ENCODE measurements at places on chromosomes 1 and 21. TPM values are rescaled to one million over a fixed set of nuclear protein-coding genes. Genes with fewer than 3 reads are reported as not detected.
A peak's percentile ranks its signal among the peaks of the same experiment; 100 is the strongest.

DNA sequence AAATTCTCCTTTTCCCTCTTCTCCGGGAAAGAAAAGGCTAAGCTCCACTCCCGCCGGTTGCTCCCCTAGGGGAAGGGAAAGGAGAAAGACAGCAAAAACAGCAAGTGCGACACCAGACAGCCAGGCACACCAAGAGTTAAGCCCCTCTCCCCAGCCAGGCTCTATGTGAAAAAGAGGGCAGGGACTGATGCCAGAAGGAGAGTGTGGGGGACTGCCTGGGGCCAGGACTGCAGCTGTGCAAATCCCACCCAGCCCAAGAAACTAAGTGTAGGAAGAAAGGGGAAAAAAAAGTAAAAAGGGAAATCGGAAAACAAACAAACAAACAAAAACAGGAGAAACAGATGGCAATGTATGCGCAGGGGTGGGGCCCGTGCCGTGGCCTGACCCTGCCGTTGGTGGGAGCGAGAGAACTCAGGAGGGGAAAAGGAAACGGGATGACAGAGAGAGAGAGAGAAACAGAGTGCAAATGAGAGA, 27.7 kb upstream of the FMO1 start:
- DNase-seq = no peak

DNA sequence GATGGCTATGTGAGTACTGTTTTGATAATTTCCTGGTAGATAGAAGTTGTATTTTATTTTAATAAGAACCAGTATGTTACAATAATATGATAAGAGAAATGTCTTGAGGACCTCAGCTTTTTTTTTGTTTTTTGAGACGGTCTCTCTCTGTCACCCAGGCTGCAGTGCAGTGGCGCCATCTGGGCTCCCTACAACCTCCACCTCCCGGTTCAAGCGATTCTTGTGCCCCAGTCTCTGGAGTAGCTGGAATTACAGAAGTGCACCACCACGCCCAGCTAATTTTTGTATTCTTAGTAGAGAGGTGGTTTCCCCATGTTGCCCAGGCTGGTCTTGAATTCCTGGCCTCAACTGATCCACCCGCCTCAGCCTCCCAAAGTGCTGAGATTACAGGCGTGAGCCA, 968.1 kb upstream of the ADGRL4 start:
- no peak for DNase-seq

GRCh38 chr1:174769961-174770549, 229.7 kb upstream of the CACYBP start:
- no peak for DNase-seq

- no peak for DNase-seq
Observed at GRCh38 chr1:51058858-51059257, 43.2 kb upstream of the C1orf185 start.

GRCh38 chr1:61287734-61288133, 205.4 kb downstream of the NFIA start:
- DNase-seq = no peak

DNA sequence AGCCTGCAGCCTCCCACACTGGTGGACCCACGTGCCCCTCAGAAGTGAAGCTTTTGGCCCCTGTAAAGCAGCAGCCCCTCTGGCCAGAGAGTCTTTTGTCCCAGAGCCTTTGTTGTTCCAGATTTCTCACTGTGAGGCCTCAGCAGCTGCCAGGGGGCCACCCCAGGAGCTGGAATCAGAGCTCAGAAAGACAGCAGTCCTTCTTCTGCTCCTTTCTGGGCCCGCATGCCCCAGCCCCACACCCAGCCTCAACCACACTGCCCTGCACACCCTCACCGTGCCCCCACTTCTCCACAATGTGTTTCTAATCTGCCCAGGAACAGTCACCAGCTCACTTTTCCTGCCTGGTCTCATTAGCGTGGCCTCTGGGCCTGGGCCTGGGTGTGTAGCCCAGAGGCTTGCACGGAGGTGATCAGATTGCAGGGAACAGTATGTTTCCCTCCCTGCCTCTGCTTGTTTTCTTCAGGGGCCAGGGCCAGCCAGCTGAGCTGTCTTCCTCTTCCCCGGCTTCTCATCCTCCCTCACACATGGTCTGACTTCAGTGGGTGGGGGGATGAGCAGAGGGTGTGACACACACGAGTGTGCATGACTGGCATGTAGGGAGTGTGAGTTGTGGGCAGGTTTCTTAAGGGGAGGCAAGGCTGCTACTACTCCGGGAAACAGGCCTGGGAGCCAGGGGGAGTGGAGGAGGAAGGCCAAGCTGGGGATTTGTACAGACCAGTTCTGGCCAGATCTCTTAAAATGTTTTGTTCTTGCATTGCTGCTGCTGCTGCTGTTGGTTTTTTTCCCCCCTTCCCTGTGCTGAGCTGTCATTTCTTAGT, 82.5 kb upstream of the ZNF648 start:
- DNase-seq = peak; percentile 85

- no peak for DNase-seq
Observed at GRCh38 chr1:50333595-50333974, 89.7 kb downstream of the DMRTA2 start.

- no peak for DNase-seq
Observed at GRCh38 chr1:202835548-202836072, 24.9 kb downstream of the PCAT6 start.

GRCh38 chr1:222818171-222818570, 3.3 kb downstream of the DISP1 start:
- DNase-seq = no peak

GRCh38 chr1:13825033-13825432, 125.0 kb downstream of the PRDM2 start:
- DNase-seq = no peak

DNA sequence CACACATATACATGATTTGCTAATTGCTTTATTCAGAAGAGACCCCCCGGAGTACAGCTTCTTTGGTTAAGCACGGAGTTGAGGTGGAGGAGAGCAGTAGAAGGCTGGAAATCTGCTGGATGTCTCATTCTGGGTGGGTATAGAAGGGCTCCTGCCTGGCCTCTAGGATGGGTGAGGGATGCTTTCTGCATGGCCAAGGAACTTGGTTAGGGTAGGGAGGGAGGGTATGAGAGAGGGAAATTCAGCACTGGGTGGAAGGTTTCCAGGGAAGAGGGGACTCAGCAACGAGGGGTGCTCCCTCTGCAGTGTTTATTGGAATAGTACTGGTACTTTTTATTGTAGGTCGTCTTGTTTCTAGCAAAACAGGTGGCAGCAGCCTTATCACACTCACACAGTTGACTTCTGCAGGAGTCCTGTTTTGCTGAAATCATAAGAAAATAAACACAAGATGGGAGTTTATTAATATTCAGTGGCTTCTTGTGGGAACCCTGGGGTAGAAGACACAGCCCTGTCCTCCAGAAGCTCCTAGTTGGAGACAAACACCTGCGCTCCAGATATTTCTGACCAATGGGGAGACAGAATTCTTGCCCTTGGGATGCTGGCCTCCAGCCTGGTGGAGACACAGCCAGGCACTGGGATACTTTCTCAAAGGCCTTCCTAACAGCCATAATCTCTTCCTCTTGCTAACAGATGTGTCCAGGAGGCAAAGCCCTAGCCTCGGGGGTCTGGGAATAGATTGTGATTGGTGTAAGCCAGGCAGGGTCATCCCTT, 3.8 kb downstream of the PLA2G2A start:
- no peak for DNase-seq

GRCh38 chr1:7302873-7303272, 468.2 kb upstream of the VAMP3 start:
- DNase-seq = no peak

DNA sequence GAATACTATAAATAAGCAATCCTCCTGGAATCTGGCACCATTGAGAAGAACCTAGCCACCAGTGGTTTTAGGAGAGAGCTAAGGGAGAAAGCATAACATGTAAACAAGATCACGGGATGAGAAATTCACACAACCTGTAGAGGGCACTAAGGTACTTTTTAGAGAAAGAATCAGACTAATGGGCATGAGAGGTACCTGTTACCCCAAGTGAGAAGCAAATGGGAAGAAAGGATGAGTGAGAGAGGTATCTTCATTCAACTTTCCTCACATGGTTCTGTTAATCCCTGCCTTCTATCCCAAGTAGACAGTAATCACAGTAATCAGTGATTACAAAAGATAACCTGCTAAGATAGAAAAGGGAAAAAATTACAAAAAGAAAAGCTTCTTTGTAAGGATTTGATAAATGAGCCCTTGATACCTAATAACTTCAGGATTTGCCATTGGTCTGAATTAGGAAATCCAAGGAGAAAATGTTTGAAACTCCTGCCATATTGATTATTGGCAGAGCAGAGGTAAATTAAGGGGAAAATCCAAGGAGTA, 251.1 kb upstream of the ADGRL2 start:
- DNase-seq = no peak

DNA sequence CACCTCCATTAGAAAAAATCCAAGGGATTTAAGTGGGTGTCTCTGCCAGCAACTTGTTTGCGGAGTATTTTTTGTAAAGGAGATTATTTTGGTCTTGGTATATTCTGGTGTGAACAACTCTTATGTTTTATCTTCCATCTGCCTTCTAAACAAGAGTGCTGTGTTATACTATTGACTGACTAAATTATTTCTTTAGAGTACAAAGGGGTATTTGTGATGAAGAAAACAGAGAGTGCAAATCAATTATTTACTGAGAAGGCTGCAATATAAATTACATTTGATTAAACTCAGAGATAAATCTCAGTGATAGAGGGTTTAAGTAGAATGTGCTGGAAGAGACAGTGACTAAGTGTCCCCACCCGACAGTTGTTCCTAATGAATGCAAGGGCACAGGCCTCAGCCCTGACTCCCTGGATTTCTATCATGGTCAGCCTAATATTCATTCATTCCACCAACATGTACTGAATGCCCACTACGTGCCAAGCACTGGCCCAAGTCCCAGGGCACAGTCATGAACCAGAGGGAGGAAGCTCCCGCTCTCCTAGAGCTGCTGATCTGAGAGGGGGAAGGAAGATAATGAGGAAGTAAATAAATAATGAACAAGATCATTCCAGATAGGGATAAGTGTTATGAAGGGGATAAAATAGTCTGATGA, 196.9 kb upstream of the C8B start:
- no peak for DNase-seq

GRCh38 chr1:173150795-173151194, 56.3 kb downstream of the TNFSF4 start:
- no peak for DNase-seq

DNA sequence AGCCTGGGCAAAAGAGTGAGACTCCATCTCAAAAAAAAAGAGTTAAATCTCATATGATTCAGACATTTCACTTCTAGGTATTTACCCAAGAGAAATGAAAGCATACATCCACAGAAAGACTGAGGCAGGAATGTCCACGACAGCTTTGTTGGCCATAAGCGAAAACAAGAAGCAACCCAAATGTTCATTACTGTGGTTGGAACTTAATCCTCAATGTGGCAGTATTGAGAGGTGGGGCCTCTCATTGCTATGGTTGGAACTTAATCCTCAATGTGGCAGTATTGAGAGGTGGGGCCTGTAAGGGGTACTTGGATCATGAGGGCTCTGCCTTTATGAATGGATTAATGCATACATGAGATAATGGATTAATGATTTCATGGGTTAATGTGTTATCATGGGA, 15.2 kb downstream of the C21orf58 start:
- no peak for DNase-seq

DNA sequence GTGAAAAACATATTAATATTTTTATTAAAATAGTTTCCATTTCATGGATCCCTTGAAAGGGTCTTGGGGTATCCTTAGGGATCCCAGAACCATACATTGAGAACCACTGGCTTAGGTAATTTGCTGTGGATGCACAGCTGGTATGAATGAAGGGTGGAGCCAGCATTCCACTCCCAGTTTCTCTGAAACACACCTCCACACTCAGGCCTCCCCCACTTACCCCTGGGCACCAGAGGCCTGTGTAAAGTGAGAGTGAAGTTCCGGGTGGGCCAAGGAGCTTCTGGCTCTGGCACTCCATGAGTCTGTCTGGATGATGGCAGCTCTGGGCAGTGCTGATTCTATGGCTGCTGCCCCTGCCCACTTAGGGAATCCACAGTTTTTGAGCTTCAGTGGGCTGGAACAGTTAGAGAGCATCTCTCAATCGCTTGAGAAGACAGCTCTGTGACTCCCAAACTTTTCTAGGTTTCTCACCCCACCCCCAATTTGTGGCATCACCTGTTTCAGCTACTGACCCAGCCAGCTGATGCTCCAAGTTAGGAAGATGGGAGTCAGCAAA, 57.8 kb upstream of the CD1D start:
- DNase-seq = no peak

DNA sequence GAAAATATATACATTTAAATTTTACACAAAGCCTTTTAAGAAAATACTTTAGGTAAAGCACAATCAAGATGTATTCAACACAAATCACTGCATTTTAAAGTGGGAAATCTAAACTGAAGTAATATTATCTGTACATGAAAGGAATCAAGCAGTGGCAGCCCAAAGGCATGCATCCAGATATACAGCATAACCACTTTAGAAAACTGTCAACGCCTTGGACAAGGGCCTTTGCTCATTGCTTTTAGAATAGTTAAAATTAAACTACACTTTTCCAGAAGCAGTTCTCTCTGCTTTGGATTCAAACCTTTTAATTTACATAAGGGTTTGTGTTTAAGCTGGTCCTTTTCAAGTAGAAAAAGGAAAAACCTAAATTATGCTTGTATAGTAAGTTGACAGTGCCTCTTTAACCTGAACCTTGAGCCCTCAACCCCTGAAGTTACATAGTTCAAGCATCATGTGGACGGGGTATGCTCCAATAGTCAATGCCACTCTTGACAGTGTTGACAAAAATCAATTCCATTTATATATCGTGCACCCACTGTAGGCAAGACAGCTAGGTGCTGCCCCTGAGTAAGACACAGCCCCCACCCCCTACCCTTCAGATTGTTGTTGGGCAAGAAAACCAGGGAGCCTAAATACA, 22.9 kb downstream of the TOR3A start:
- no peak for DNase-seq

- DNase-seq = no peak
Observed at GRCh38 chr1:184945678-184946412, 28.5 kb downstream of the NIBAN1 start.

- DNase-seq = no peak
Observed at GRCh38 chr1:44261962-44262361, 48.7 kb downstream of the DMAP1 start.

The IL20 gene
- not detected for total RNA-seq

The ATAD3B gene
- 21.4 TPM for total RNA-seq

The LEMD1 gene
- total RNA-seq = not detected

The PDC gene
- not detected for total RNA-seq

The SIM2 gene
- total RNA-seq = not detected

The KLHL12 gene
- 23.4 TPM for total RNA-seq

The RORC gene
- not detected for total RNA-seq

The BGLAP gene
- 2.1 TPM for total RNA-seq

The BCAS2 gene
- 25.8 TPM for total RNA-seq

The KRTAP10-3 gene
- total RNA-seq = not detected

The SYCP1 gene
- not detected for total RNA-seq
